ENCODE measurements at places on chromosomes 12 and 14.

GRCh38 chr12:27619308-27619707 is 76.9 kb upstream of the REP15 start:
- no peak for DNase-seq

DNA sequence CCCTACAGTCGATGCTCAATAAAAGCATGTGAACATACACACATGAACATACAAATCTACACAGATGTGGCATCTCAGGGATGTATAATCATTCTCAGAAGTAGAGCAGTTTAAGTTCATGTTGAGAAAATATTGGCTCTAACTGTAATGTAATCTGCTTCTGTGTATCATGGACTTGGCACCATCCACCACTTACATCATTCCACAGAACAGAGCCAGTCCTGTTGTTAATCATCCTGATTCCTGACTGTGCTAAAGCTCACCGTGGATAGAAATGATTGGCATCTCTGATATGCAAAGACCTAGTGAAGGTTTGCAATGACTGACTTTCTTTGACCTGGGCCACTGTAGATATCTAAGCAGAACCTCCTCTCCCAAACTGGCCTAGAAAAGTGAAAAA is 1141.3 kb downstream of the BCL11B start:
- DNase-seq: no peak

DNA sequence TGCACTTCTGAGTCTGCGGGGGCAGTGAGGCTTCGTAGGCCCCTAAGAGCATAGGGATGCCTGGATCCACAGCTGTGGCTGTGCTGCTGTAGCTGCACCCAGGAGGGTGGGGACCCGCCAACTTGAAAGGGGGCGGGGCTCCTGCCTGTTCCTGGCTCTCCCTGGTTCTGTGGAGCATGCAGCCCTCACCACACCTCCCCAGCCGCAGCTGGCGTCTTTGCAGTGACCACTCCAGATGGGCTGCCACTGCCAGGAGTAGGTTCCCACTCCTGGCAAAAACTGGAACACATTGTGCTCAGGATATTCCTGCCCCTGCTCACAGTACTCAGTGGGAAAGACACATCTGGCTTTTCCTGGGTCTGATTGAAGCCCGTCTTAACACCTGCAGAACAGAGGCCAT is 35.8 kb downstream of the TIMELESS start:
- DNase-seq: no peak

GRCh38 chr12:6284273-6284672 is 26.2 kb upstream of the PLEKHG6 start:
- DNase-seq: no peak

GRCh38 chr14:81534510-81535074 is 939 bp upstream of the SEL1L start:
- no peak for DNase-seq

DNA sequence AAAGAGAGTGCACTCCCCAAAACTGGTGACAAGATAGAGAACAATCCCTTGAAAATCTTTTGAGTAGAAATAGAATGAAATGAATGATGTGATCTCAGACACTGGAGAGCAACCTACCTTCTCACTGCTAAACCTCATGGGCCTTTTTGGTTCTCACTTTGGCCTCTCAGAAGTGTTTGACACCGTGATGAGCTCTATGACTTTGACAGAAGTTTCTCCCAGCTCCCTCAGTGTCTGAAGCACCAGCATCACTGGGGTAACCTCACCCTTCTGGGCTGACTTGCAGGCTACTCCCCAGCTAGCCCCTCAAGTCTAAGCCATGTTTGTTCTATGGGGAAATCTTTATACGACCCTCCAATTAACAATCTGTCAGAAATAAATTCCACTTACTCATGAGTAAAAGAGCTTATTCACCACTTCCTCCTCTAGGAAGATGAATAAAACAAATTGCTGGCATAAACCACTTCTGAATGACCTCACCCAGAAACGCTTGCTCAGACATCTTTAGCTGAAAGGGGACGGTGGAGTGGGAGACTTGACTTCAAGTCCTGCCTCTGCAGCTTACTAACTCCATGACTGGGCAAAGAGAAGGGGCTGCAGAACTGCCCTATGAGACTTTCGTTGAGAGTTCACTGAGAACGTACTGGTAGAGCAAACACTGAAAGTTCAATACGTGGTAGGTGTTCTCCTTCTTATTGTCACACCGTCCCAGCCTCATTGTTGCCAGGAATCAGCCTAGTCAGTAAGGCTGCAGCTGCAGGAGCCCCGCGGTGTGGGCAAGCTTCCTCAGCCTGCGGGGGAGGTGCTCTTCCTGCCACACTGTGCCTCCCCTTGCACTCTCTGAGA is 46.5 kb downstream of the ST8SIA1 start:
- no peak for DNase-seq

DNA sequence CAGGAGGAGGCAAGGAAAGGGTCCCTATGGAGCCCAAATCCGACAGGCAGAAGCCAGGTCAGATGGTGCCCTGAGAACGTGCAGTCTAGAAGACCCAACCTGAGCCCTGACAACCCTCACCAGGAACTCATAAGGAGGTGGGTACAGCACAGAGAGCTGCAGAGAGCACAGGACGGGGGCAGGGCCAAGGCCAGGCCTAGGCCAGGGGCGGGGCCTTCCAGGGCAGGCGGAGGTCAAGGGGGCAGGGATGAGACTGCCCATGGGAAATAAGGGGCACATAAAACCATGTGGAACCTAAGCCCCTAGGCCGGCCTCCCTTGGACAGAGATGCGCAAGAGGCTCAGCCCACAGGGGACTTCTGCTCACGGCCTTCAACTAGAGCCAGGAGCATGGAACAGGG is 45.1 kb downstream of the SSH1 start:
- no peak for DNase-seq

DNA sequence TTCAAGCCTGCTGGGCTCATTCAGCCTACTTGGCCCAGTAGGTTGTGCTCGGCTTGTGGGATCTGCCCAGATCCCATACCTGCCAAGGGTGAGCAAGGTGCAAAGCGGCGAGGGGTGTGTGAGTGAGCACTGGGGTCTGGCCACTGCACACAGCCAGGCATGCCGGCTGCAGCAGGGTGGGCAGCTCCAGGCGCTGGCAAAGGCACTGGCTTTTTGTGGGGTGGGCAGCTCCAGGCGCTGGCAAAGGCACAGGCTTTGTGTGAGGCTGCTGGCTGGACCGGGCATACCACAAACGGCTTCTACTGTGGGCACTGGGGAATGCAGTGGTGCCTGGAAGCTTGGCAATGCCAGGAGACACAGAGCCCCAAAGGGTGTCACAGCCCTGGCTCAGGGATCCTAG is 137.4 kb downstream of the SLC16A7 start:
- no peak for DNase-seq

DNA sequence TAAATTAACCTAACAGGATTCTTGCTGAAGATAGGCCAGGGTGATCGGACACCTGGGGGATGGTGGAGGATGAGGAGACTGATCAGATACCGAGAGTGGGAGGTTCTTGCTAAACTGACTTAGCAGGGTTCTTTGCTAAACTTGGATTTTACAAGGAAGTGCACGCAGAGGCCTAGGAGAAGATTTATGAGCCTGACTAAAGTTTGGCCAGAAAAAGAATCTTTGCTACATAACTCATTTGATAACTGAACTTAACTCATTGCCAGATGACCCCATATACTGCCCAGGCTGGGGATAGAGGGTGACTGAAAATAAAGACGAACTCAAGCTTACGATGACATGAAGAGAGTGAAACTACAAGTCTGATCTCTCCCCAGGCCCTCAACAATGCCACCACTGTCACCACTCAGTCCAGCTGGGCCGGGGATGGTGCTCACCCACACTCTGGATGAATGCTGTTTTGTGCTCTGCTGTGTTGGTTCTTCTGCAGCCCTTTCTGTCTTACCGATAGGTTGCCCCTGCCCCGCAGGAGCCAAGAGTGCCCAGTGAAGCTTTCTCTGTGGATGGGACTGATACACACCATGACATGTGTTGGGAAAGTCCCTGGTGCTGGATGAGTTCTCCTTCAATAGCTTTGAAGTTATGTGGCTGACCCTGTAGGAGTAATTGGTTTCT is 29.0 kb downstream of the PPFIBP1 start:
- no peak for DNase-seq

DNA sequence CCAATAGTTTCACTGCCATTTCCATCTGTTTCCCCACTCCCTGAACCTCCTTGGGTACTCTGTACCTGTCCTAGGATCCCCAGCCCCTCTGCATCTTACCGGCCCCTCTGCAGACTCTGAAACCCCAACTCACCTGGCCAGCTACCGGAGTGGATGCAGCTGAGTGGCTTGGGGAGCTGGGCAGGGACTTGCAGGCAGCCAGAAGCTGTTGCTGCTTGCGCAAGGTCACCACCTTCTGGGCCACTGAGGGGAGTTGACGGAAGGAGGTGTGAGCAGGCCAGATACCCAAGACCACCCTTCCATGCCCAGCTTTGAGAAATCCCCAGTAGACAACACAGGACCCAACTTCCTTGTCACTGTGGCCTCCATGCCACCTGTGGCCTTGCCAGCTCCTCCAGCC is 6.3 kb downstream of the AGAP2 start:
- no peak for DNase-seq

DNA sequence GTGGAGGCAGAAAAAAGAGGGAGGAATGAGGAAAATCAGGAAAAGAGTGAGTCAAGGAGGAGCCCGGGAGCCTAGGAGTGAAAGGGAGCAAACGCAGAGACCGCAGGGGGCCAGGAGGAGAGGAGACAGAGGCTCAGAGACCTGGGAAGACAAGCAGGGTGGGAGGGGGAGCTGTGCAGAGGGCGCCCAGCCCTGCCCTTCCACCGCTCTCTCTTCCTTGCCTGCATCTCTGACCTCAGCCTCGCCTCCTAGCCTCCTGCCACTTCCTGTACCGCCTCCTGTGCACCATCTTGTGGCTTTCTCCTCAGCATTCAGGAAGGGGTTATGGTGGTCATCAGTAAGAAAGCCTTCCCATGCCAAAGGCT is 1.3 kb downstream of the CLSTN3 start:
- DNase-seq: no peak

DNA sequence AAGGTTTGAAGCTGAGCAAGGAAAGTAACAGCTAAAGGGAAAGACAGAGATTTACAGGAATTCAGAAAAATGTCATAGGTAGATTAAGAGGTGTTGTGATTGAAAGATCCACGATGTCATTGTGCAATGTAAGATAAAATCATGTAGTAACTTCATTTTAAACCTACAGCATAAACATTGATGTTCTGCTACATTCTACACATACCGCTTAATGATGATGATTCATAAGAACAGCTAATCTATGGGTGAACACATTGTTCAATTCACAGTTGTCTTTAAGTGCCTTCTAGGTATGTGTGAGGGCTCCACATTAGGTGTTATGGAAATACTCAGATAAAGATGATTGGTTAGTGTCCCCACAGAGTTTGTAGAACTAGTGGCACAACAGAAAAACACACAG is 170.9 kb downstream of the GRIP1 start:
- DNase-seq: no peak

- no peak for DNase-seq
Observed at GRCh38 chr12:56437430-56438176, 11.6 kb downstream of the TIMELESS start.

GRCh38 chr14:59175404-59175803 is 13.1 kb upstream of the DAAM1 start:
- DNase-seq: no peak

- no peak for DNase-seq
Observed at GRCh38 chr12:104285740-104286515, 17.6 kb upstream of the EID3 start.

DNA sequence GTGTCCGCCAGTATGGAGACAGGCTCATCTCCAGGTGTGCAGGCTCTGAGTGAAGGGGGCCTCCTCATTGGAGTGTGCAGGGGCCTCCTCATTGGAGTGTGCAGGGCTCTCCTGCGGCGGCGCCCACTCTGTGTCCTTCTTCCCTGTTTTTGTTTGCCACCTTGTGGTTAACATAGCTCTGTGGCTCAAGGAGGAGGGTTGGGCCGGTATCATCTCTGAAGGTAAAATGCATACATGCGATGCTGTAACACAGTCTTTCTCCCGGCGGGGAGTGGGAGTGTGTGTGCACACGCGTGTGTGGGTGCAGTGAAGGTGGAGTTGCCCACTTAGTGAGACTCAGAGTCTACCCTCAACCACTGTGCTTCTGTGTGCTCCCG is 429.4 kb downstream of the ZFP36L1 start:
- DNase-seq: no peak

DNA sequence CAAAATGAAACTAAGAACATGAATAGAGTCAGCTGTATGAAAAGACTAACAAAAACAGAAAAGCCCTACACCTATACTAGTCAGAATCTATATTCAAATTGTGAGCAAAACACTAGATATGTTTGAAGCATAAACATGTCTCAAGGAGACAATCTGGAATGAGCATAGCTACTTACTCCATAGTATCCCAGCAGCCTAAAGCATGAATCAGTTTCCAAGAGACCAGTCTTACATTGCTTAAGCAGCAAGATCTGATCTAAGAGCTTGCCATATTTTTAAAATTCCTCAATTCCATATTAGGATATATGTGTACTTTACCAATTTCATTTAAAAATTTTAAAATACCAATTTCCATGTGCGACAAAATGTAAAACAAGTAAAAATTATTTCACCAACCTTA is 7.7 kb downstream of the CAPS2 start:
- no peak for DNase-seq

- no peak for DNase-seq
Observed at GRCh38 chr14:68807987-68808386, 15.1 kb upstream of the ZFP36L1 start.

DNA sequence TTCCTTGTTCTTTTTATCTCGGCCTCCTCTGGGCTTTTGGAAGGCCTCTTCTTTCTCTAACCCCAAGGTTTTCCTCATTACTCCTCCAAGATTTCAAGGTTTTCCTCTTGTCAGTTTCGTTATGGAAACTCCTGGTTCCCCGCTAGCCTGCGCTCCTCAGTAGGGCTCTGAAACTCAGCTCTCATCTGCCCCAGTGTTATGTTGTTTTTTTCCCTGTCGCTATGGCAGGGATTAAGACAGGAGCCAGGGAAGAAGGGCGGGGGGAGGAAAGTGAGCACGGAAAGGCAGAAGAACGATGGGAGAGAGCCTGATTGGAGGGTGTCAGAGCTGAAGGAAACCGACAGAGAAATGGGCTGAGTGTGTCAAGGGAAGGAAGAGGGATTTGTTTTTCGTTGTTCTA is 26.5 kb upstream of the JDP2 start:
- DNase-seq: peak; percentile 93

DNA sequence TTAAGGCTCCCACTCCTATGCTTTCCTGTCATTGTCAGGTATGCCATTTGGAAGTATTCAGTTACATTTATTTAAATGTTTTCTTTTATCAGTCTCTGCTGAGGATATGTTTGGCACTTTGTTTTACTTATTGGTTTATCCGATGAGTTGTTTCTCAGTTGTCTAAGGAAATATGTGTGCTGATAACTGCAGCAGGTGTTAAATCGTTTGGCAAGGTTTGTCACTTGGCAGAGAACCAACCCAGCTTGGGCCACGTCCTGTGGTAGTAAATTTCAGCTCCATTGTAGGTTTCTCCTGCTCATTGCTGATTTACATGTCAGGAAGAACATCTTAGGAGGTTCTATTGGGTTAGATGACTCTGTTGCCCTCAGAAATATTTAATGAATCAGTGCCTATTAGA is 22.0 kb upstream of the MGST1 start:
- DNase-seq: no peak

- DNase-seq: no peak
Observed at GRCh38 chr12:82507686-82508085, 149.4 kb downstream of the METTL25 start.

Measured in muscle of arm (tissue), 14 donors.